Small intestine (tissue), 16 donors: ENCODE measurements at places on chromosomes 3 and 15.

DNA sequence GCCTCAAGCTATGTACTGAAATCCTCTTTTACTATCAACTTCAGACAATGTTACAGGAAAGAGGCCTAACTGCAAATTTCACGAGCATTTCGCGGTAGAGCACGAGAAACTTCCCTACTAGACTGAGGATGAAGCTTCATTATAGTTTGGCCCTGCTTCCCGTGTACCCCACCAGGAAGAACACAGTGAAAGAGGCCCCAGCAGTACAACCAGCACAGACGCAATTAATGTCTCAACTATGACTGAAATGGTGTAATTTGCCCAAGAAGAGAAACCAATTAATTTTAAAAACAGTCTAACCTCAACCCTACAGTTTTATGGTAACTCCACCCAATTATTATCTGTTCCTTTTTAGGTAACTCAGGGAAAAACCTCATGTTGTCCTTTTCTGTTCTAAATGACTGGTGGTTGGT lies 12.1 kb downstream of the CHSY1 start:
- no peak for DNase-seq

DNA sequence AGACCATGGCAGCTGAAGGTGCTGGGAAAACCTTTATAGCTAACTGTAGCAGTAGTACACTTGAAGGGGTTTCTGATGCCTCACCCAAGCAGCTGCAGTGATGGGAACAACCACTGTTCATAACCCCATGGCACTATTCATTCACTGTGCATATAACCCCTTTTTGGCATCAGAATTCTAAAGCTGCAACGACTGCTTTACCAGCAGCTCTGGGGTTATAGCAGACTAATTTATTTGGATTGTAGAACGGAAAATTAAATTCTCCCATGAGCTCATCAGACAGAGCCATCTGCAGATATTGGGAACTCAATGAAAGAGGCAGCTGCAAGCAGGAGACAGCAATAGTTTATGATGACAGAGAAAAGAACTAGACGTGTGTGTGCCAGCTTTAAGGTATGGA lies 28.6 kb downstream of the TFDP2 start:
- no peak for DNase-seq

DNA sequence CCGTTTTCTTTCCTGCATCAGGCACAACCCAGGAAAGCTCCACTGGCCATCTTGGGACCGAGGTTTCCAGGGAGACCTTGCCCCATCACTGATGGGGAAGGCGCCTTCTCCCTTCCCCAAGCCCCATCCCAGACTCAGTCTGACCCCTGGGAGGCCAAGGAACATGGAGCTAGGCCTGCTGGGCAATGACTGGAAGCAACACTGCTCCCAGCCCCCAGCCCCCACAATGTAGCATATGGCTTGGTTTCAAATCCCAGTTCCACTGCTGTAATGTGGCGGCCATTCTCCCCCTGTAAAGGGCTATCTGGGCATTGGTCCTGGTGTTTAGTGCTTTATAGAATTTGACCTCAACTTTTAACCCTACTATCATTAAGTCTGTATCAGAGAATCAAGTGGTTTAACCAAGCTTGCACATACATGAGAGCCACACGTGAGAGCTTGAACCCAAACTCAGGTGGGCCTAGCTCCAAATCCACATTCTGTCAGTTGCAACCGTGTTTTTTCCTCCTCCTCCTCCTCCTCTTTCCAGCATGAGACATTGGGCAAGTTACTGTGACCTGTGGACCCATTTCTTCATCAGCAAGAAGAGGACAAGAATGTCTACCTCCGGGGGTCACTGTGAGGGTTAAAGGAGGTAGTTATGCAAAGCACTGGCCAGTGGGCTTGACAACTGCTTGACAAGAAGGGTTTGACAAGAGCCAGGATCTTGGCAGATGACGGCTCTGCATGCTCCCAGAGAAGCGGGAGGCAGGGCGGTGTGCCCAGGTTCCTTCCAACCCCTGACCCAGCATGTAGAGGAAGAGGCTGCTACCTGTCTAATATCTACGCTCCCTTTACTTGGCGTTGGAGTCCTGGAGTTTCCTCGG lies 37.4 kb downstream of the KLHL25 start:
- no peak for DNase-seq

DNA sequence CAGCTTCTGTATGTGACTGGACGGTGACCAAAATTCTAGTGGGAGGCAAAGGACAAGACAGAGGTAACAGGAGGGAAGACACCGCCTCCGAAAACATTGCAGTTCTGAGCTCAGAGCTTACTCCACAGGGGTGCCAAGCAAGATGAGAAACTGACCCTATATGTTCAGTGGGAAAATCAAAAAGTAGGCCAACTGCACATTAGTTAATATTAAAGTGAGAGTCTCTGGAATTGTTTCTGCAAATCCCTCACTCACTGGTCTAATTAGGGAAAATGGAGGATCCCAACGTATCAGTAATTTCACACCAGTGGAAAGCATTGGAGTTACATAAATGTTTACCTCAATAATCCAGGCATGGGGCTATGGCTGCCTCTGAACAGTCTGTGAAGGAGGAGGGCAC lies 313.3 kb upstream of the KCNH8 start:
- no peak for DNase-seq

GRCh38 chr15:78399091-78399490 lies 38.9 kb upstream of the IREB2 start:
- no peak for DNase-seq

- no peak for DNase-seq
Observed at GRCh38 chr3:78792212-78792611, 975.6 kb downstream of the ROBO1 start.
